ENCODE measurements at places on chromosomes 4 and X.

GRCh38 chr4:117400039-117400835 lies 314.9 kb upstream of the TRAM1L1 start:
- no peak for DNase-seq

DNA sequence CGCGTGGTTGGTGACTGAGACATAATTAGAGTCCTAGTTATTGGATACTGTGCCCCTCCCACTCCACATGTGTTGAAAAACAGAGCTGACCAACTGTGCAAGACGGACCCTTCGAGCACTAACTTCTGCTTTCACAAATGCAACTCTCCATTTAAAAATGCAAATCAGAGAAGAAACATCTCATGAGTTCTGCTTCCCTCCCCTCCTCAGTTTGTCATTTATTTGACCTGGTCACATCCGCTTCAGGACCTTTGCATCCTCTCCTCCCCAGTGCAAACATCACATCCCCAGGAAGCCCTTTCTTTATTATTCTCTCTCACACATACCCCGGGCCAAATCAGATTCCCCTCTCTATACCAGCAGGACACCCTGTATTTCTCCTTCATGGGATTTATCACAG lies 38.1 kb upstream of the NOCT start:
- no peak for DNase-seq

DNA sequence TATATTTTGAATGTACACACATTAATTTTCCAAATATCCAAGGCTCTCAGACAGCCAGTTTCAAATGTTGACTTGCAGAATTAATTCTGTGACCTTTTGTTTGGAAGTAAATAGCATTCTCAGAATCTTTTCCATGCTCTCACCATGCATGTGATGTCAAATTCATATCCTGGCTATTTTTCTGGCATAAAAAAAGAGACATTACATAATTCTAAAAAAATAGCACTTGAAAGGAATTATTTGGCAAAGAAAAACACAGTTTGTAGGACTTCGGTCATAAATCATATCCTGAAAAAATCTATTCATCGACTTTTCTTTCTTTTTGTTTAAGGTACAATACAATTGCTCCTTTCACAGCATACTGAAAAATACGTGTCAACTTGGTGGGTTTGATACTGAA lies 111.2 kb downstream of the GLRA3 start:
- no peak for DNase-seq

- no peak for DNase-seq
Measured at GRCh38 chr4:122533841-122534240, 77.3 kb upstream of the IL2 start.

- DNase-seq, result no peak
Measured at GRCh38 chr4:157587681-157588423, 367.3 kb downstream of the GRIA2 start.

DNA sequence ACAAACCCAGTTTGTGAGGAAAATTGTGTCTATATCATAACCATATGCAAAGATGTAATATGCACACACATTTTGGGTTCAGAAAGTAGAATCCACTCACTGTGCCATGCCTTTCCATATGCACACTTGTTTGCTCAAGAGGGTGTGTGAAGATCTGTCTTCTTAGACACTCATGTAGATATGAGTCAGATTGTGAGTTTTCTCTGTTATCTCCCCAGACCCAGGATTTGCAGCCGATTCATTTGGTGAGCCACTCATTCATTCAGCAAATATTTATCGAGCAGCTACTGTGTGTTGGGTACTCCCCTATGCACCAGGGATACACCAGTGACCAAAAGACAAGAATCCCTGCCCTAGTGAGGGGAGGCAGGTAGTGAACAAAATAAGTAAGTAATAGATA lies 81.5 kb downstream of the CLCN5 start:
- DNase-seq, result no peak
